ENCODE measurements at places on chromosomes 13 and 19. TPM values are rescaled to one million over a fixed set of nuclear protein-coding genes. Genes with fewer than 3 reads are reported as not detected.

ZNF587 gene
- total RNA-seq: 26.3 TPM

- peak; percentile 94 for DNase-seq
Measured at GRCh38 chr19:35869327-35870123, 1.2 kb downstream of the APLP1 start.

DNA sequence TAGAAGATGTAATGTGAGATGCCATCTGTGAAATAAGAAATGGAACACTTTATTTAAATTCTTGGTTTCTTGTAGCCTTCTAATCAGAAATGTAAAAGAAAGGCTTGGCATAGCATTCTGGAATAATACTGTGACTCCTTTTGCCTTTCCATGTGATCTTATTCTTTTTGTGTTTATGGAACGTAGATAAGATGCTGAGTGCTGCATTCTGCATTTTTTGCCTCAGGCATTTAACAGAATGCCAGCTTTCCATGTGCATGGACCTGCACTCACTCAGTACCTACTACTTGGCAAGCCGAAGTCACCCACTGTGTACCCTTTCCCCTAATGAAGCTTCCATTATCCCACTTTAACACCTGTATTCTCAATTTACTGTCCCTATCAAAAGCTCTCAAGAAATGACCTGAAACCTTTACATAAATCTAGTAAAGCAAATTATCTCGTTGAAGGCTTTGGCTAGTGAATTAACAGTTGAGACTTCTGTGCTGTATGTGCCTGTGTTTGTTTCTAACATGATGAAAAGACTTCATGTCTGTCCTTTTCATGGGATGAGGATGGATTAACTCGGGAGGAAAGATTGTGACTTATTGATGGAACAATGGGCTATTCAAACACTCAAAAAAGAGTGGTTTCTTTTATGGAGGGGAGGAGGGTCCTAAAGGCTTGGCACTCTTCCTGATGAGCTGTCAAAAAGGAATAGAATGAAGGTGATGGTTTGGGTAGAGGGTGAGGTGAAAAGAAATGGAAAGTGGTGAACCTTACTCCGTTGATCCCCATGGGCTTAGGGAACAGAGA, 44.7 kb upstream of the FRY start:
- no peak for DNase-seq

CEACAM16 gene
- total RNA-seq: not detected

GRCh38 chr13:98937911-98938381, 39.9 kb downstream of the DOCK9 start:
- DNase-seq: no peak

IGLON5 gene
- total RNA-seq: not detected

- DNase-seq: no peak
Measured at GRCh38 chr19:30310602-30311263, 61.5 kb upstream of the ZNF536 start.

DNA sequence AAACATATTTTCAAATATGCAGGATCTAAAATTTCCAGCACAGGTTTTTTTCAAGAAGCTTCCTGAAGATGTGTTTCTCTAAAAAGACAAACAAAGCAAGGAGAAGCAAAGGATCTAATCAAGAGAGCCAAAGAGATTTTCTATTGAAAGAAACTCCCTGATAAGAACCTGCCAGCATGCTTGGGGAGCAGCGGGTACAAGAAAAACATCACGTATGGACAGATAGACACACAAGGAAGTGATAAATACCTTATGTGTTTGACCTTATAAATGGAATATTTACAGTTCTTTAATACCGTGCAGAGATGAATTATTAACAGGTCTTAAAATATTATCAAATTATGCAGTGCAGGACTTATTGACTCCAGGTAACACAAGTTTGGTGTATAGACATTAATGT, 562.1 kb downstream of the DACH1 start:
- peak; percentile 44 for DNase-seq

- DNase-seq: peak; percentile 43
Measured at GRCh38 chr19:41264581-41265394, 616 bp downstream of the HNRNPUL1 start.

MAST1 gene
- 33.9 TPM for total RNA-seq

DNA sequence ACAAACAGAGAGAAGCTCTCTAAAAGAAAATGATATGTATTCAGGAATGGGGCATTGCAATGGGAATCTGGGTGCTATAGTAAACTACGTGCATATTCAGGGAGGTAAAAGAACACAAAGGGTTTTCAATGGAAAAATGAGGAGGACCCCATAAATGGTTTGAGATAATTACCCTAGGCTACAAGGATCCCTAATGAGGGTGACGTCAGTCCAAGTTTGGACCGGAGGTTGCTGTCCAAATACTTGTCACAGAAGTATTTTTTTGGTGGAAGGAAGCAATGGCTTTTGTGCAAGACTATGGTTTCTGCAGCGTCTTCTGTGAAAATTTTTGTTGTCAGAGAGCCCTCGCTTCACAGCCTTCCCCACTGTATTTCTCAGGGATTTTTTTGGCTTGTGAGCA, 995 bp upstream of the CEACAM18 start:
- no peak for DNase-seq

DNA sequence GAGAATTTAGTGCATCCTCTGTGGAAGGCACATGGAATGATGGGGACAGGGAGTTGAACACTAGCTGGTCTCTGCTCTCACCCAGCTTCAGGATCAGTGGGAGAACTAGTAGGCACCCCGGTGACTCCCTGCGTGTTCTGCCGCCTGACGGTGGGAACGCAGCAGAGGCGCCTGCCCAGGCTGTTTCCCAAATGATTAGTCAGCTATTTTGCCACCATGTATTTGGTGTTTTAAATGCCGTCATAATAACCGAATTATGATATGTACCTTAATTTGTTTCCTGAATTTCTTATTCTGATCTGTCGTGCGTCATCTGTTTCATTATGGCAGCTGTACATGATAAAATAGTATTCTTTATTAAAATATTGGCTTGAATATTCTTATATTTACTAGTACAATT, 115.9 kb upstream of the GJB6 start:
- DNase-seq: no peak

GRCh38 chr13:85654227-85654626, 145.0 kb downstream of the SLITRK6 start:
- DNase-seq: no peak

Data from stomach (tissue), 19 donors.